ENCODE measurements at places on chromosomes 6 and 20.

- peak; percentile 30 for DNase-seq
Observed at GRCh38 chr20:53609491-53610445, 16.1 kb upstream of the ZNF217 start.

DNA sequence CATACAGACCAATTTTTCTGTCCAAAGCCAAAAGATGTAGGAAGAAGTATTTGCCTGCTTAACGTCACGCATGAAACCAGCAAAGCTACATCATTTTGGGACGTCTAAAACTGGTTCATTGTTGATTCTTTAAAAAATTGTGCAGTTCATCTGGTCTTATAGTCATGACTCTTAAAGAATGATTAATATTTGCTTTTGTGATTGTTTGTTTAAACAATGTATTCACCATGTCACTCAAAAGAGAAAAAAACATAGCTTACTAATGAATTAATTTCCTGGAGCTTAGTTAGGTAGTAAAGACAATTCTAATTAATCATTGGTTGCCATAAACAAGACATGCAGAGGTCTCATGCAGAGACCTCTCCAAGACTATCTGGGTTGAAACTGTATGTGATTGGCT, 157.3 kb downstream of the RPS12 start:
- DNase-seq: no peak

DNA sequence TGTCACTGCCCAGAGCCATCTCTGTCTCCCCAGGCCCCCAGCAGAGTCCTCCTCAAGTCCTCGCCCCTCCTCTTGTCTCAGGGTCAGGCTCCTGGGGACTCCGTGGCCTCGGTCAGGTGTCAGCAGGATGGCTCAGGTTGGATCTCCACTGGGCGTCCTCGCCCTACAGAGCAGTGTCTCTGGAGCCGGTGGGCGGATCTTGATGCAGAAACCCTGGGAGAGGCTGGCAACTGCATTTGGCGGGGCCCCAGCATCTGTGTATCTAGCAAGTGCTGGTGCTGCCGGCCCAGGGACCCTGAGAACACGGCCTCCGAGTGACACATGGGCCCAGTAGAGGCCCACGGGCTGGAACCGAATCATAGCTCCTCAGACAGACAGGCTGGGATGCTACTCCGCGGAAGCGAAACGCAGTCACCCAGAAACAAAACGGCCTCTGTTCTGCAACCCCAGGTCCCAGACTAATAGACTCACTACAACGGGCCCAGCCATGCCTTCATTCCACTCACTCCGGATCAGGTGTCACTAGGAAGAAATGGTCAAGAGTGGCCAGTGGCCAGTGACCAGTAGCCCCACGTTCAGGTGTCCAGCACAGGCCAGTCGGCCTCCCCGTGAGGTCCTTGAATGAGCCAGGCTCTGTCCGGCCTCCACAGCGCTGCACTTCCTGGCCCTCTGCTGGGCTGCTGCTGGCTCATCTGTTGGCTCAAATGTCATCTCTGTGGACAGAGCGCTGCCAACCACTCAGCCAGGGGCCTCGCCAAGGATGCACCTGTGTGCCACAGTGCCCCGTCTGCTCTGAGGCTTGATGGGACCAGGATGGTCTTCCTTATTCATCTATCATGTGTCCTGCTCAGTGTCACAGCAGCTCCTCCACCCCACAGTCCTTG, 12.6 kb upstream of the FRMD1 start:
- no peak for DNase-seq

DNA sequence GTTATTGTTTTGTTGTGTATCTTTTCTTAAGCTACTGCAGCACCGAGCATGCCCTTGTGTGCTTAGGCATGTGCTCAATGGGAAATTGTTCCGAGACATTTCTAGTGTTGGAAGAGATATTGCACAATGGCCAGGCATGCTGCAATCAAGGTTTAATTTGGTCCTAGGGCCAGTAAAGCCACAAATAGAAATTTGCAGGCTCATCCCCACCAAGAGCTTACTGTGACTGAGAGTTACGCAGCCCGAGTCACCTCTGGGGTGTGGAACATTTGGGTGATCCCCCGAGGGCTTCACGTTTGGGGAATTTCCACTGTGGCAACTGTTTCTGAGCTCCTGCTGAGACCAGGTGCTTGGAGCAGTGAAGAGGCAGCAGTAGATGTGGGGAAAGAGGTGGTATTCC, 65.8 kb downstream of the ADTRP start:
- DNase-seq: no peak

- no peak for DNase-seq
Observed at GRCh38 chr20:6381887-6382286, 259.1 kb upstream of the FERMT1 start.

- DNase-seq: no peak
Observed at GRCh38 chr6:136511926-136512325, 38.3 kb downstream of the MAP7 start.

- no peak for DNase-seq
Observed at GRCh38 chr6:157990321-157991066, 8.8 kb downstream of the SYNJ2 start.

DNA sequence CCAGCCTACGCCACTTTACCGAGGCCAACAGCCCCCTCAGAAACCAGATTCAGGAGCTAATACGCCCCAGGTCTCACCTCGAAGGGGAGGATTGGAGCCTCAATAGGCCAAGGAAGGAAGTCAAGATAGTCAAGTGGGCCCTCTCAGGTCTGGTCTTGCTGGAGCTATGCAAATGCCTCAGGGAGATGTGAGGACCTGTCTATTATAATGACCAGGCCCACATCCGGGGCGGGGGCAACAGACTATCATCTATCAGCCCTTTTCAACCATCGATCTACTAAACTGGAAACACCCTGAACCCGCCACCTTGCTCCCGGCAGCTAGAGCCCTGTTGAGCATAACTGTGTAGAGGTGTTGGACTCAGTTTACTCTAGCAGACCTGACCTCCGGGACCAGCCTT, 12.7 kb upstream of the GSTA3 start:
- no peak for DNase-seq

DNA sequence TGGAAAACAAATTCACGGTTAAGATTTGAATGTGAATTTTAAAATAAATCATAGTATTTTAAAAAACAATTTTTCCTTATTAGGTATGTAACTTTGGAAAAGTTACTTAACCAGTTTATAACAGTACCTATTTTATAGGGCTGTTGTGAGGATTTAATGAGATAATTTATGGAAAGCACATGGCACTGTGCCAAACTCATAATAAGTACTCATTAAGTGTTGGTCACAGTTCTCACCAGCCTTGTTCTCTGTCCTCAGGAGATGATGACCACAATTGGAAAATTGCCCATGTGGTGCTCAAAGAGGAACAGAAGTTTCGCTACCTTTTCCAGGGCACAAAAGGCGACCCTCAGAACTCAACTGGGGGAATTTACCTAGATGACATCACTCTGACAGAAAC, 39.6 kb downstream of the MEP1A start:
- DNase-seq: no peak

GRCh38 chr6:166952121-166952520, 4.2 kb downstream of the RNASET2 start:
- DNase-seq: no peak

DNA sequence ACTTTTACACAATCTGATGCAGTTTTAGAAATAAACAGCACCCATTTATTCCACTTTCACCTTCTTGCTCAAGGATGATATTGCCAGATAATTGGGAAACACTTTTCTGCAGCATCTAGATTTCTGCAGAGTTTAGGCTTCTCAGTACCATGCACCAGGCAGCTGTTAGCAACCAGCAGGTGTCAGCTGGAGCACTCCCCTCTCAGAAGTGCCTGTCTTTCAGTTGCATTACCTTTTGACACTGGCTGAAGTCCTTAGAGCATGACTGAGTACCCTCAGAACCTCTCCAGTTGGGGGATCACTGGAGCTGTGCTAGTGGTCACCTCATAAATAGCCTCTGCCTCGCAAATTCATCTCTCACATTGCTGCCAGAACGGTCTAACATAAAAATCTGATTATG, 91.2 kb downstream of the DNAH8 start:
- DNase-seq: no peak

Measured in Ammon's horn (tissue), 1 donor.